ENCODE measurements at places on chromosomes 11 and 22.

DNA sequence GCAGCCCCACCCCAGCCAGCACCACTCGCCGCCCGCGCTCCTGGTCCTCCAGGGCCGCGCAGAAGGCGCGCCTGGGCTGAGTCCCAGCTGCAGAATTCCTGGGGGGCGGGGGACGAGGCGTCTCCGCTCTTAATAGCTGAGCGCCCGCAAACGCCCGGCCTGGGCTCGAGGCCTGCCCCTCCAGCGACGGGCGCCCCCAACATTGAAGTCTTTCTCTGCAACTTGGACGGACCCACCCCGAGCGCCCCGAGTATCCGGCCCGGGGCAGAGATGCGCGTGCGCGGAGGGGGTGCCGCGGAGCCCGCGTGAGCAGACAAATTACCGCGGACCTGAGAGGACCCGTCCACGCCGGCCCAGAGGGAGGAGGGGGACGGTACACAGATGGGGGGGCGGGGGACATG is 6.7 kb upstream of the SYT7 start:
- peak; percentile 80 for DNase-seq

DNA sequence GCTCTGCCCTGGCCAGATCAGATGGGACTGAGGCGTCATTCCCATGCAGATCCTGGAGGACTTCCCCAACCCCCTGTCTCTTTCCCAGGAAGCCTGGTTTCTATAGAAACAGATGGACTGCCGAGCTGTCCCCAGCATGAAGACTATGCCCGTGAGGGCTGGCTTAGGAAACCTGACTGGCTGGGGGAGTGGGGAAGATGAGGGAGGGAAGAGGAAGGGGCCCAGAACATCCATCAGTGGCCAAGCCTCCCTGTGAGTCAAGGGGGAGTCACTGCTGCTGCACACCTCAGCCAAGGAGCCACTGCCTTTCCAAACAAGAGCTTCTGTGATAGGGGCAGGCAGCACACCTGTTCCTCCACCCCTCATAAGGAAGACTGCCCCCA is 5.8 kb downstream of the TP53I11 start:
- DNase-seq = no peak

GRCh38 chr11:18715476-18715875 is 10.5 kb downstream of the IGSF22 start:
- DNase-seq = peak; percentile 50

GRCh38 chr11:26150031-26150430 is 181.9 kb upstream of the ANO3 start:
- DNase-seq = no peak

DNA sequence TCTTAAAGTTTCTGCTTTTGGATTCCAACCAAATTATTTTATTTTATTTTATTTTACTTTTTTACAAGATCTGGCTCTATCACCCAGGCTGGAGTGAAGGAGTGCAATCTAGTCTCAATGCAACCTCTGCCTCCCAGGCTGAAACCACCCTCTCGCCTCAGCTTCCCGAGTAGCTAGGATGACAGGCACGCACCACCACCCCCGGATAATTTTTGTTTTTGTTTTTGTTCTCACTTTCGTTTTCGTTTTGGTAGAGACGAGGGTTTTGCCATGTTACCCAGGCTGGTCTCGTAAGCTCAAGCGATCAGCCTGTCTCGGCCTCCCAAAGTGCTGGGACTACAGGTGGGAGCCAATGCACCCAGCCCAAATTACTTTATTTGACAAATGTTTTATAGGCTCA is 219.8 kb downstream of the ETS1 start:
- DNase-seq = no peak

DNA sequence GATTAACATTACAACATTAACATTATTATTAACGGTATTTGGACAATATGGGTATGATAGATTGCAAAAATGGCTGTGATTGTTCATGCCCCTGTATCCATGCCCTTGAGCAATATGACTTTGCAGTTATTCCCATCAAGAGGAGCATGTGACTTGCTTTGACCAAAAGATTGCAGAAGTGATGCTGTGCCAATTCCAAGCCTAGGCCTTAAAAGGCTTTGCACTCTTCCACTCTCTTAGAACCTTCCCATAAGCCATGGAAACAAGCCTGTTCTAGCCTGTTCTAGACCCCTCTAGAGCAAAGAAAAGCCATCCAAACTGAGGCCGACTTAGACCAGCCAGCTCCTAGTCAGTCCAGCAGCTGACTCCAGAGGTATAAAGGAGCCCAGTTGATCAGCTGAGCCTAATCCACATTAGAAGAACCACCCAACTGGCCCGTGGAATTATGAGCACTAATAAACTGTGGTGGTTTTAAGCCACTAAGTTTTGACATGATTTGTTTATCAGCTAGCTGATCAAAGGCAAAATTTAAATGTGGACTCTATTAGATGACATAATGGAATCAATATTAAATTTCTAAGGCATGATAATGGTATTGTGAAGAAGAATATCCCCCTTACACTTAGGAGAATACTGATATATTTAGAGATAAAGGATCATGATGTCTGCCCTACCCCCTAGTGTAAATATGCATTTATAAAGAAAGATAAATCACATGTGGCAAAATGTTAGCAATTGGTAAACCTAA is 28.6 kb downstream of the RAB30 start:
- DNase-seq = no peak

DNA sequence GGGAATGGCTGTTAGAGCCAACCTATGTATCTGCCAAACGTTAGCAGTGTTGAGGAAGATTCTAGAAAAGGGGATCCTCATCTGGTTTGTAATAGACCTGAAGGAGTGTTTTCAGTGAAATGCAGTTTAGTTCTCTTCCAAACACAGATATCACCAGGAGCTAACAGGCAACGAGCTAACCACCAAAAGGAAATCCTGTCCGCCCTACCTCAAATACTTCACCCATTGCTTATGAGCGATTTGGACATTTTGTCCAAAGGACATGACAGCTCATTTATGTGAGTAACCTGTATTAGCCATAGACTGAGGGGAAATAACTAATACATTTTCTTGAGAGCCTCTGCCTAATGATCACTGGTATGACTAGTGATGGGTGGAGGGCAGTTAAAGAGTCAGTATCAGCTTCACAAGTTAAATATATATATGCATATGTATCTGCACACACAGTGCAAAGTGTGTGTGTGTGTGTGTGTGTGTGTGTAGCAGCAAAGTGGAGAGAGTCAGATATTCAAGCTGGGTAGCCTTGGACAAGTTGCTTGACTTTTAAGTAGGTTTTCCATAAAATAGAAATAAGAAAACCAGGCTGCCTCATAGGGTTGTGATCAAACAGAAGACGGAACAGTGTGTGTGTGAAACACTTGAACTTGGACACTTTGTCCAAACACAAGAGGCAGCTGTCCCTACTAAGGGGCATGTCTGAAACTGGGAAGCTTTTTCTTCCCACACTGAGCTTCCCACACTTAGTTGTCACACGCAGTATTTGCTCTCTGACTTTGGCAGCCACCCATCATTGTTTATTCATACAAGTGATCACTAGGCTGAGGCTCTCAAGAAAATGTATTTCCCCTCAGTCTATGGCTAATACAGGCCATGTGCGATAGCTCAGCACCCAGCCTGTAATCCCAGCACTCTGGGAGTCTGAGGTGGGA is 940 bp upstream of the C11orf91 start:
- DNase-seq = no peak

DNA sequence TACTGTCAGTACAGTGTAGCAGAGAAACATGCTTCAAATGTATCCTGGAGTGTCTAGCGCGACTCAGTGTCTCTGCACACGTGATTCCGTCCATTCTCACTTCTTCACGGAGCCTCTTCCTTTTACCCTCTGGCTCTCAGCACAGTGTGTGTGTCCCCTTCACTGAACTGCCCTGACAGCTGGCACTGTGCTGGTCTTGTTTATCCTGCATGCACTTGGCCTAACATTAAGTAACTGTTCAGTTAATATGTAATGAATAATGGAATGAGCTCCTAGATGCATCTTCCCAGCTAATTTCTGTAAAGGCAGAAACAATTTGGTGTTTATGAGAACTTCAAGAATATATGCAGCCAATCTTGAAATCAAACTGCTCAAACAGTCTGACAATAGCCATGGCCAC is 44.4 kb downstream of the KMT5B start:
- DNase-seq = no peak

DNA sequence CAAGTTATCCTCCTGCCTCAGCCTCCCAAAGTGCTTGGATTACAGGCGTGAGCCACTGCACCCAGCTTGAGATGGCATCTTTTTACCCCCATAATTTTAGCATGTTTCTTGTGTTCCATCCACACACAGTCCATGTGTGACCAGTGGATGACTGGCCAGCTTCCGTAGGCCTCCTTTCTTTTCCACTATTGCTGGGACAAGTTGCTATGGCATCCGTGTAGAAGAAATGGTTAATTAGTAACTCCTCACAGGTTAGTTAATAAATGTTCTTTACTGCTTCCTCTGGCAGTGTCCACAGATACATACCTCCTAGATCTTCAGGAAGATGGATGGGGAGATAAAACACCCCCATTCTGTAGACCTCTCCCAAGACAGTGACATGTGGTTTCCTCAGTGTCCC is 154.3 kb upstream of the RASSF10 start:
- no peak for DNase-seq

GRCh38 chr11:43504316-43504950 is 145.7 kb downstream of the TTC17 start:
- no peak for DNase-seq

DNA sequence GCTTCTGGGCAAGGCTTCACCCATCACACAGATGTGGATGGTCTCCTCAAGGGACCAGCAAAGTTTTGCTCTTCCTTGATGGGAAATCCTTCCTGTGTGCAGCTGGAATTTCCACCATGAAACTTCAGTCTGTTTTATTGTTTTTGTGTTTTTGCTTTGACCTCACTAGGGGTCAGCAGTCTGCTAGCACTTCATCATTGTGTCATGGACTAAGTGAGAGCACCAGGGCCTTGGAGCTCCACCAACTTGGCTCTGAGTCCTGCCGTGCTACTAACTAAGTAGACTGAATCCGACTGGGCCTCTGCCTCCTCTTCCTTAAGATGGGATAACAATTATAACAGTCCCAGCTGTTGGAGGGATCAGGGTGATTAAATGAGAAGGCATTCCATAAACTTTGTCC is 305.8 kb upstream of the NCAM1 start:
- DNase-seq = no peak

DNA sequence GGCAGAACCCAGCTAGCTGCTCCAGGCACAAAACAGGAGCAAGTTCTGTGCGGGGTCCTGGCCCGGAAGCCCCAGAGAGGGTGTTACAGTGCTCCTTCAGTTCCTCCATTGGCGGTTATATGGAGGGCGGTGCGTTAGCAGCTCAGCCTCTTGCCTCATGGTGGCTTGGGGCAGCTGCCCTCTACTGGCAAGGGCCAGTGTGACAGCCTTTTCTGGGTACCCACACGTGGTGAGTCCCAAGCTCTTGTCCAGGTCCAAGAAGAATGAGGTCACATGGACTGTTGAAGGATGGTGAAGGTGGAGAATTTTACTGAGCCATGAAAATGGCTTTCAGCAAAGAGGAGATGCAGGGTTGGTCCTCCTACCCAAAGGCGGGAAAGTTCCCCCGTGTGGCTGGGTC is 100.5 kb downstream of the WT1 start:
- no peak for DNase-seq

- DNase-seq = no peak
Measured at GRCh38 chr11:112801025-112801816, 160.0 kb upstream of the NCAM1 start.

DNA sequence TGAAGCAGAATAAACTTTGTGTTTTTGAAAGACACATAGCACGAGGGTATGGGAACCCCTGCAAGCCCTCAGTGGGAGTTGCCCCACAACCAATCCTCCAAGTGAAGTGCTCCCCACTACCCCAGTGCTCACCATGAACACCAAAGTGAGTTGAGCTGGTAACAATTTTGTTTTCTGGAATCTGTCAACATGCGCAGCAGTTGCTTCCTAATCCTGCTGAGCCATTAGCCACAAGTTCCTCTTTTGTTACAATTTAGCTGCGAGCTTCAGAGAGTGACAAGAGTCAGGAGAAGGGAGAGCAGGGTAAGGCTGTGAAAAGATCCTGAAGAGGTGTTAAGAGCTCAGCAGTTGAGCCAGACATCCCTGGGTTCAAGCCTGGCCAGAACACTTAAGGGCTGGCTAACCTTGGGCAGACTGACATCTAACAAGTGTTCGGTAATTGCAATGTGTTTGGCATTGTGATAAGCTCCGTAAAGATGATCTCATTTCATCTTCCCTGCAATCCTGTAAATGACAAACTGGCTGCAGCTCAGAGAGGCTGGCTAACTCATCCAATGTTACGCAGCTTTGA is 24.1 kb upstream of the ASPHD2 start:
- no peak for DNase-seq

DNA sequence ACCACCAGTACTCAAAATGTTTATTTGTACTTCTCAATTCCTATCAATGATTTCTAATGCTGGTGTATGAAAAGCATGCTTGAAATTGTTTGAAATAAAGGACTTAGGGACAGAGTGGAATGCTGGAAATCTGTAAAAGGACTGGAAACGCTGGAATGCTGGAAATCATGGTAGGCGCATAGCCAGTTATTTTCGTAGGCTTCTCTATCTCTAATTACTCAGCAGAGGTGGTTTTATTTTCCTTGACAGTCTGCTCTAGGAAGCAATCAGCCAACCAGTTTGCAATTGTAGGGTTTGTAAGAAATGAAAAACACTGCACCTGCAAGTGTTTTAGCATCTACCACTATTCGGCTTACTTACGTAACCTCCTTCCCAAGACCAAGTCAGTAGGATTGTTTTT is 788 bp downstream of the LIN7C start:
- DNase-seq = no peak

DNA sequence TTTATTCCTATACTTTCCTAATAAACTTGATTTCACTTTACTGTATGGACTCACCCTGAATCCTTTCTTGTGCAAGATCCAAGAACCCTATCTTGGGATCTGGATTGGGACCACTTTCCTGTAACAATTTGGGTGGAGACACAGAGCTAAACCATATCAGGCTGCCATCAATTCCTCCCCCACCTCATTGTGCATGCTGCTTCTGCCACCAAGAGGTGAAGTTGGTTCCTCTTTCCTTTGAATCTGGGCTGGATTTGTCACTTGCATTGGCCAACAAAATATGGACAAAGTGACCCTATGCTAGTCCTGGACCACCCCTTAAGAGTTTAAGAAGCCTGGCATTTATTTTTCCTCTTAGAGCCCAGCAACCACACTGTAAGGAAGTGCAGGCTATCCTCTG is 39.4 kb upstream of the CEP295 start:
- no peak for DNase-seq

DNA sequence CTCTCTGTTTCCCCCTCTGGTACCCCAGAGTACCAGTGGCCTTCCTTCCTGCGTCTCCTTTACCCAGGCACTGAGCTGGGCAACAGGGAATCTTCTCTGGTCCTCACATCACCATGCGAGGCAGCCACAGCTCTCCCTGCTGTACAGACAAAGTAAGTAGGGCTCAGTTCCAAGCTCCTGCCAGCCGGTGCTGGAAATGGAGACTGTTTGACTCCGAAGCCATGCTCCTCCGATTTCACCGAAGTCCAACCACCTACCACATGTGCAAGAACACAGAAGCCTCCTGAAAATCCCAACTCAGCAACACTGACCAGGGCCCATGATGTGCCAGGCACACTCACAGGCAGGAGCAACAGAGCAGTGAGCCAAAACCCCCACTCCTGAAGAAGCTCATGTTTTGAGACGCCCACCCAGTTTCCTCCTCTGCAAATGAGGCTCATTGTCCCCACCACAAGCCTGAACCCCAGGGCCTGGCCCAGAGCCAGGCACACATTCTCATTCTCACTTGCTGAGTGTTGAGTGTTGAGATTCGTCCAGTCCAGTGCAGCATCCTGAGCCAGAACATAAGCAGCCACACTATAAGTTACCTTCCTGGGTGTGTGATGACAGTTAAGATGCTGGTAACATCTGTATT is 156.0 kb downstream of the MPPED1 start:
- no peak for DNase-seq
